Activated naive CD4-positive, alpha-beta T cell treated with Interleukin-2 at 50 U/mL for 16 hours (primary cell): ENCODE measurements at places on chromosomes 16 and 17.

DNA sequence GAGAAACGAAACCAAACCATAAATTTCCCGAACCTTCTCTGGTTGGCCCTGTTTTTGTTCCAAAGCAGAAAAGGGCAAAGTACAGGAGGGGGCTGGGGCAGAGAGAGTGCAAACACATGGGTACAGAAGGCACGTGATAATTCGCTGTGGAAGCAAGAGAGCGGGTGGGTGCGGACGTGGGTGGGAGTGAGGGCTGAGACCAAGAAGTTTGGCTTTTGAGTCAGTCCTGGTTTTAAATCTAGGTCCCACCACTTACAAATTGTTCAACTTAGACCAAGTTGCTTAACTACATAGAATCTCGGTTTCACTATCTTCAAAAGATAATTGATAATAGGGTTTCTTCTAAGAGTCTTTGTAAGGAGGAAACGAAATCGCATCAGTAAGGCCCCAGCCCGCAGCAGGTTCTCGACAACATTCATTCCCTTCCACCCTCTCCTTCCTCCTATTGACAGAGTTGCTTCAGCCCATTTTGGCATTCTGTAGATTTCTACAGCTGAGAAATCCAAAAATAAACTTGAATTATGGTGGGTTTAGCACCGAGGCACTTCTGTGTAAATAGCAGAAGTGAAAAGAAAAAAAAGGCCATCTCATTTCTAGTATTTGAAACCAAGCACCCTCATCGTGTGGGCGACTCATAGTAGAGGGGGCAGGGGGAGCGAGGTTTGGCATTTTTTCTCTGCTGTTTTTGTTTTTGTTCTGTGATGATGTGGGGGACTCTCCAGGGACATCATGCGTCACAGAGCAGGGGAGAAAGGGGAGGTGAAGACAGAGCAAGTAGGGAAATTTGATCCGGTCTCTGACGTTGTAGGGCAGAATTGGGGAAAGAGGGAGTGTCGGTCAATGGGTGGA is 33.6 kb upstream of the CCR7 start:
- DNase-seq = peak; percentile 90

DNA sequence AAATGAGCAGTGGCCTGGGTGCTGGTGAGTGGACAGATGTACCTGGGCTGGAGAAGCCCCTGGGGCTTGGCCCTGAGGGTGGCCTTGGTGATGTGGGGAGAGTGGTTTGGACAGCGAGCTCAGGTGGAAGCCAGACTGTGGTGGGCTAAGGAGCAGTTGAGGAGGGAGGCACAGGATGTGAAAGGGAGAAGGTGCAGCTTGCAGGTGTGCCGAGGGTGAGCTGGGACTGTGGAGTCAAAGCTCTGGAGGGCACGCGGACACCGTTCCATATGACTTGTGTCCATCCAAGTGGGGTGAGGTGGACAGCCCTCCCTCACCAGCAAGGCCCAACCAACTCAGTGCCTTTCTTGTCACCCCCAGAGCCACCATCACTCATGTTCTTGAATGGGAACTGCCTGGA is 170.8 kb upstream of the ZNF267 start:
- no peak for DNase-seq

- no peak for DNase-seq
Measured at GRCh38 chr17:34154961-34155730, 99.9 kb upstream of the CCL2 start.

GRCh38 chr16:66425651-66426050 is 1.4 kb upstream of the BEAN1 start:
- DNase-seq = no peak

GRCh38 chr16:23640615-23640930 is 537 bp downstream of the PALB2 start:
- DNase-seq = peak; percentile 20

- no peak for DNase-seq
Measured at GRCh38 chr16:6528217-6528616, 804.4 kb upstream of the RBFOX1 start.

- DNase-seq = no peak
Measured at GRCh38 chr17:1460233-1460632, 4.2 kb upstream of the CRK start.

DNA sequence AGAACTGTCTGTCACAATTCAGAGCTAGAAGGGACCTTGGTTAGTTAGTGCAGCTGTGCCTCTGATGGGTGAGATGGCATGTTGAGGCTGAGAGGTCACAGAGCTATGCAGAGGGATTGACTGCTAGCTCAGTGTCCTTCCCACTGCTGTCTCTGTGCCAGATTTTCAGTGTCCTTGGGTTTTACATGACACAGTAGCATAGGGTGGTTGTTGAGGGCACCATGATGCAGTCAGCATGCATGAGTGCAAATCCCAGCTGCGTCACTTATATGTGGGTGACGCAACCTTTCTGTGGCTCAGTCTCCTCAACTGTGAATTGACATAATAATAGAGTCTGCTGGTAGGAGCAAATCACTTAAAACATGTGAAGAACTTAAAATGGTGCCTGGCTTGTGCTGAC is 2.7 kb downstream of the MT1A start:
- DNase-seq = no peak

DNA sequence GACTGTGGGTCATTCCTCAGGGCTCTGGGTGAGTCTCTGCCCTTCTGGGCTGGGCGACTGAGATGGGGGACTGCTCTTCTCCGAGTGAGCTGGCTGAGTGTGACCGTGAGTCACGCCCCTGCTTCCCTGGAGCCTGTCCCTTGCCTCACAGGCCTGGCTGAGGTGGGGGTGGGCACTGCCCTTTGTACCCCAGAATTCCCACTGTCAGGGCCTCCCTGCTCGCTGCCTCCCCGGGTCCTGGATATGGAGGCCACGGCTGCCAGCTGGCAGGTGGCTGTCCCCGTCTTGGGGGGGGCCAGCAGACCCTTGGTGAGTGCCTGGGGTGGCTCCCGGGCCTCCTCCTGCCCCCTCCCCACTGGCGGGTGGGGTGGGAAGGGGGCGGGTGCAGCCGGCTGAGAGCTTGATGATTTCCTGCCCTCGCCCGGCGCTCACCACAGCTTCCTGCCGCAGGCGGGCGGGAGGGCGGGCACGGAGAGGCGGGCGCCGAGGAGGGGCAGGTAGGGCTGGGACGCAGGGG is at the start of gene LAT:
TSS of gene LAT (plus strand) at position 434 of the 517 bp plus-strand sequence. CDS start 366 bp downstream, outside the sequence.
- DNase-seq = peak; percentile 78

GRCh38 chr16:27228621-27229501 is 25.5 kb downstream of the KDM8 start:
- no peak for DNase-seq
